ENCODE measurements at places on chromosomes 4 and X.

DNA sequence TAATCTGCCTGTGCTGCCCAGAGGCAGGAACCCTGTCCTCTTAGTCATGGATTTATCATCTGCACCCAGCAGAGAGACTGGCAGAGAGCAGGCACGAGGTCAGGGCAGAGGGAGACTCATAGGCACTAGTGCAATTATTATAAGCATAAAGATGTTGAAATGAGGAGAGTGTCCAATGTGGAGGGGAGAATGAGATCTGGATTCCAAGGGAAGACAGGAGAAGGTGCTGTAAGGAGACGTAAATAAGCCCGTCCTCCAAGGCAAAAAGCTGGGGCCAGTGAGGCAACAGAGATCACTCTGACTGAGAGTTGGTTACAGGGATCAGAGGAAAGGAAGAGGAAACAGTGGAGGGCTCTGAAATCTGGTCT lies 406.2 kb downstream of the MAPK10 start:
- no peak for DNase-seq

- DNase-seq: no peak
These were observed 79.5 kb downstream of the RBM47 start for GRCh38 chr4:40550196-40550595.

DNA sequence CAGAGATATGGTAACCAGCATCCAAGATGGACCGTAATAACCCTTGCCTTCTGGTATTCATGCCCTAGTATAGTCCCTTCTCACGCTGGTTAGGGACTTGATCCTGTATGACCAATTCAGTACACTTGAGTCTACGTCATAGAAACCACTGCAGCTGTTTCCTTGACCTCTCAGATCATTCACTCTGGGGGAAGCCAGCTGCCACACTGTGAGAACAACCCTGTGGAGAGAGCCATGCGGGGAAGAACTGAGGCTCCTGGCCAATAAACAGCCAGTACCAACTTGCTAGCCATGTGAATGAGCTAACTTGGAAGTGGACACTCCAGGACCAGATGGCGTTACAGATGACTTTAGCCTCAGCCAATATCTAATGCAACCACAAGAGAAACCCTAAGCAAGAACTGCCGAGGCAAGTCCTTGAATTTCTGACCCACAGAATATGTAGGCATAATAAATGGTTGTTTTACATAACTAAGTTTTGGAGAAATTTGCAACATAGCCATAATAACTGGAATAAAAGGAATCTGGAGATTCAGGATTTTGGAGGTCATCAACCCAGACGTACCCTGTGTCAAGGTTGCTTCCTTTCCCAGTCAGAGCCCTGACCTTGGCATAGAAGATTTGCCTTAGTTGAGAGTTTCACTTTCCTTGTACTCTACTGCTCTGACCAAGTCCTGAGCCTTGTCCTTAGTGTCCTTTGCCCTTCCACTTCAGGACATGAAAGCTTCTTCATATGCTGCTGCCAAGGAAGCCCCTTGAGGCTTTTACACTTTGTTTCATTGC lies 87.3 kb upstream of the ZNF81 start:
- DNase-seq: no peak

- DNase-seq: no peak
These were observed 7.4 kb downstream of the AFAP1 start for GRCh38 chr4:7932287-7932686.

GRCh38 chr4:158043971-158044618 lies 128.7 kb downstream of the GASK1B start:
- DNase-seq: no peak

DNA sequence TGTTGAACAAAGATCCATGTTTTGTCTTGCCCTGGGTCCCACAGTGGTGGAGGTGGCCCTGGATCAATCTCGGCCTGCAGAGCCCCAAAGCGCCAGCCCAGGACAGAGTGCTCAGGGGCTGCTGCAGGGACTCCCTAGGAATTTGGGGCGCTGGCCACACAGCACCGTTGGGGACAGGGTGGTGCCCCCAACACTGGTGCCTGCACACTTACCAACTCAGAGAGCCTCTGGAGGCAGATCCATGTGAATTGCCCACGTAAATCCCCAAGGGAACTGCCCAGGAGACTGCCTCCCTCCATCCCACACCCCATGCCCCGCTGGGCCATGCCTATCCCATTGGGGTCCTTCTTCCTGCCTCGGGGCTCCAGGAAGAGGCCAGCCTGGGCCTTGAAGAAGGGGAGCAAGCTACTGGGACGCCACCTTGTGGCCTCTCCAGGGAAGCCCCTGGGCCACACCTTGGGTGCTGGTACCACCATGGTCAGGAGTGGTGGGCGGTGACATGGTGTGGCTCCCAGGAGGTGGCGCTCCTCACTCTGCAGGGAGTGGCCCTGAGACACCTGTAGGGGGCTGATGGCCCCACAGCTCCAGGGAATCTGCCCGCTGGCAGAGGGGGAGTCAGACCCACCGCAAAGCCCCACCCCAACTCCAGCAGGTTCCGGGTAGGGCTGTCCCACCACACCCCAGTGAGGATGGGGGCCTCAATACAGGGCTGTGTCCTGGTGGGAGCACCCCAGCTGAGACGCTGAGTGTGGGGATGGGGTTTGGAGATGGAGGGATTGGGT lies 22.8 kb downstream of the CFAP99 start:
- no peak for DNase-seq

All from amygdala (tissue), 56 donors.